ENCODE measurements at places on chromosomes 2 and 18.

DNA sequence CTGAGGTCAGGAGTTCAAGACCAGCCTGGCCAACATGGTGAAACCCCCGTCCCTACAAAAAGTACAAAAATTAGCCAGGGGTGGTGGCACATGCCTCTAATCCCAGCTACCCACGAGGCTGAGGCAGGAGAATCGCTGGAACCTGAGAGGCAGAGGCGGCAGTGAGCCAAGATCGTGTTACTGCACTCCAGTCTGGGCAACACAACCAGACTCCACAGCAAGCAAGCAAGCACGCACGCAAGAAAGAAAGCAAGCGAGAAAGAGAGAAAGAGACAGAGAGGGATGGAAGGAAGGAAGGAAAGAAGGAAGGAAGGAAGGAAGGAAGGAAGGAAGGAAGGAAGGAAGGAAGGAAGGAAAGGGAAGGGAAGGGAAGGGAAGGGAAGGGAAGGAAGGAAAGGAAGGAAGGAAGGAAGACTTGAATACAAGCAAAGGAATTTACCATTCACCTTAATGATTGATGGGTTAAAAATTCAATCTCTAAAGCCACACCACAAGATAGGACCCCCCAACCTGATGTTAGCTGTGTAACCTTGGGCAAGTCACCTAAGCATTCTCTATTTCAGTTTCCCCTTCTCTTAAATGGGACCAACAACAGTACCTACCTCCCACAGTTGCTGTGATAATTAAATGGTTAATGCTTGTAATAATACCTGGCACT is 181.7 kb downstream of the ATAD2B start:
- DNase-seq: no peak

GRCh38 chr2:135409436-135409835 is 121.6 kb downstream of the ZRANB3 start:
- no peak for DNase-seq

DNA sequence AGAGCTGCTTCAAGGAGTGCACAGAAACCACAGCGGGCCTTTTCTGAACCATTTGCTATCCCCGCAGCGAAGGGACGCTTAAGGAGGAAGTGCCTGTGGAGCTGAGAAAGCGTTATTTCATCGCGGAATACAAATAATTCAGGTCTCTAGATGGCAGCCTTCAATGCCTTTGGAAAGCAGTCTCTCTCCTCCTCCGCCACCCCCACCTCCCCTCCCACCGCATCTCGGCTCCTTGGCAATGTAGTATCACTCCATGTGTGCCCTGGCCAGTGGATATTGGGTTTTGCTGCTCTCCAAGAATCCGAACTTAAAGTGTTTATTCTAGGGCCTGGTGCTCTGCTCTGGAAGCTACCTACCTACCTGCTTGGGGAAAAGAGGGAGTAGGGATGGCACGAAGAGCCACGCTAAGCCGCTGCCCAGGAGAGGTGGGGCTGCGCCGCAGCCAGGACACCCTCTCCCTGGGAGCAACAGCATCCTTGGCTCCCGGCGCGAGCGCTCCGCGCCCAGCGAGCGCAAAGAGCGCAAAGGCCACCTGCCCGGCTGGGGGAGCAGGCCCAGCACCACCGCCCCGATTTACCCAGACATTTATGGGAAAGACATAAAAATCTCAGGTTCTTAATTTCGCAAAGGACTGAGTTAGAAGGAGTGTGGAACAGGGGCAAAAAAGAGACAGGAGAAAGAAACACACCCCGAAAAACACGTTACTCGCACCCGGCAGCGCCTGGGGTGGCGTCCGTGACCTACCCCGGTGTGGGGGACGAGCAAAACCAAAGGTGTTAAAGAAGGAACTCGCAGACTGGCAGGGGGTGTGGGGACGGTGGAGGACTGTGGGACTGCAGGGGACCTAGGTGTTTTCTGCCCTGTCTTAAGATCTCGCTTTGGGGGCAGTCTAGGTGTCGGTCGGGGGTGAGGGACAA is 1.0 kb downstream of the SPHKAP start:
- DNase-seq: no peak

DNA sequence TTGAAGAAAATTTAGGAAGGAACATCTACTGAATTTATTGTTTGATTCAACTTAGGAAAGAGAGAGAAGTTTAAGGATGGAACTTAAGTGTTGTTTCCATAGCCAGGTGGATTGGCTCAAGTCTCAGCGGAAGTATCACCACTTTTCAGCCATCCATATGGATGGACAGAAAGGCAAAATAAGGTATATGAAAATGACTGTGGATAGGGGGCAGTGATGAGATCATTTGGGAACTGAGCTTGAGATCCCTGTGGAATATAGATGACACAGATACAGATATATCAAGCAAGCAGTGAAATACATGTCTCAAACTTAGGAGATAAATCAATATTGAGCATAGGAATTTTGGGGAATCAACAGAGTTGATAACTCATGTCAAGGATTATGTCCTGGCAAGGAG is 1462.7 kb upstream of the NXPH2 start:
- no peak for DNase-seq

DNA sequence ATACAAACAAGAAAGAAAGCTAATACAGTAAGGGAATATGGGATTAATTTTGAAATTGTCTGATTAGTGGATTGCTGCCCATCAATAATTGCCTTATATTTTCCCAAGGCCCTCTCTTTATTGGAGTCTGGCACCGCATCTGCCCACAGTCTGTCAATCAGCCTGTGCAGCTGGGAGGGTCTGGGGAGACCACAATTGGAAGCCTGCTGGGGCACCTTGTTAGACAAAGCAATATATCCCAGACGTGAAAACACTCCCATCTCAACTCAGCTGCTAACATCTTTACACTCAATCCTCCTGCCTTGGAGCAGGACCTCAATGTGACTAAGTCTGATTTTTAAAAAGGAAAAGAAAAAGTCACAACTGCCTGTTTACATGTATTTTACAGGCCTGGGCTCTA is 258.6 kb downstream of the SRBD1 start:
- DNase-seq: no peak

DNA sequence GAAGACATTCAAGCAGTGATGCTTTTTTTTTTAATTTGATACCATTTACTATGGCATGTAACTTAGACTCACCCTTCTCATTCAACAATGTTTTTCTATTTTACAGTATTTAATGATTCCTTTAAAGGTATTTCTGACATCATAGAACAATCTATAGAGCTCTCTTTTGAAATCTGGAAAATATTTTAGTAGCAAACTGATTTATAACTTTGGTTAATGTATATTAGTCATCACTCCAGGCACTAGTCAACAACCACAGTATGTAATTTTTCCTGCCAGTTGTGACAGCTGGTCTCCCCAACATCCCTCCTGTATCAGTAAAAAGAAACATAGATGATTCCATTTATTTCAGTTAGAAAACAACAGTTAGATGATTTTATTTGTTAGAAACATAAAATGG is 122.9 kb downstream of the LCLAT1 start:
- DNase-seq: no peak

- no peak for DNase-seq
Observed at GRCh38 chr2:42872721-42873120, 80.3 kb upstream of the HAAO start.

- no peak for DNase-seq
Observed at GRCh38 chr18:76223403-76223802, 271.6 kb downstream of the ZNF516 start.

- DNase-seq: no peak
Observed at GRCh38 chr2:174836377-174836994, 72.2 kb upstream of the CHRNA1 start.
